ENCODE measurements at places on chromosomes 4 and X.

DNA sequence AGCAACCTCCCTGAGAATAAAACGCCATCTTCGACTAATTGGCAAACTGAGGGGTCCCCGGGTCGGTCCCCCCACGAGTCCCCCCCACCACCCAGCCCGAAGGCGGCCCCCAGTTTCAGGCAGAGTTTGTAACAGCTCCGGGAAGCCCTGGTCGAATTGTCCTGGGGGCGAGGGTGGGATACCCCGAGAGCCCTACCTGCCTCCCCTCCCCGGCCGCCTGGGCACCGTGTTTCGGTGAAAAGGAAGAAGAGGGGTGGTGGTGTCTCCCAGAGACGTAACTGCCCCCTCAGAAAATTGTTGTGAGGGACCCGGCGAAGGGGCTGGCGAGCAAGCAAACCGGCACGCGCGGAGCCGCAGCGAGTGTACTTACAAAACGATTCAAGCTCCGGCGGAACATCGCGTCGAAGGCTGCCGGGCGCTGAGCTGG lies 1.2 kb downstream of the ATP11C start:
- DNase-seq: no peak

- peak; percentile 54 for DNase-seq
Measured at GRCh38 chrX:65688403-65688871, 21.0 kb downstream of the MSN start.

GRCh38 chr4:42638321-42638720 lies 18.6 kb downstream of the ATP8A1 start:
- DNase-seq: no peak

DNA sequence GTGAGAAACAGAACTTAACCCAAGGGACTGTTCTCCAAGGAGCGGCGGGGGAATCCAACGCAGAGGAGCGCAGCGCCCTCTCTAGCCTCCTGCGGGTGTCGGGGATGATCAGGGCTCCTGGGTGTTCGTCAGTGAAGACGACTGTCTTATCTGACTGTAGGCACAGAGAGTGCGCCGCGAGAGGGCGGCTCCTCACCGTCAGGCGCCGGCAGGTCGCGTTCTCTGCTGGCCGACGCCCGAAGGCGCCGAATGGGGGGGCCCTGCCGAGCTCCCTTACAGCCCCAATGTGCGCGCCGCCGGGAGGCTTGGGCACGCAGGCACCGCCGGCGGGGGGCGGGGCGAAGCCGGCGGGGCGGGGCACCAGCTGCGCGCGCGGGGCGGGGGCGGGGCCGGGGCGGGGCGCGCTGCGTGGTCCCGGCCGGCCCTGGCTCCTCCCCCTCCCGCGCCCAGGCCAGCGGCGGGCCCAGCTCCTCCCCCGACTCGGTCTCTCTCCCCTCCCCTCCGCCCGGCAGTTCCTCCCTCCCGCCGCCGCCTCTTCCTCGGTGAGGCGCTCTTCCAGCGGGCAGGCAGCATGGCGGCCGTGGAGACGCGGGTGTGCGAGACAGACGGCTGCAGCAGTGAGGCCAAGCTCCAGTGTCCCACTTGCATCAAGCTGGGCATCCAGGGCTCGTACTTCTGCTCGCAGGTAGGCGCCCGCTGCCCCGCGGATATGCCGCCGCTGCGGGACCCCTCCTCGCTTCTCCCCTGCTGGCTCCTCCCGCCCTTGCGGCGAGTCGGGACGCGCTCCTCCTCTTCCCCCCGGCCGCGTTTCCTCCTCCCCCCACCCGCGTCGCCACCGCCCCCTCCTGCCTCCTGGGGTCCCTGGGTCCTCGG lies at the start of gene METAP1:
Gene METAP1, plus strand, starts transcription at position 539 of the 873 bp plus-strand sequence. Its CDS starts 33 bp downstream, at position 572.
- peak; percentile 98 for DNase-seq

DNA sequence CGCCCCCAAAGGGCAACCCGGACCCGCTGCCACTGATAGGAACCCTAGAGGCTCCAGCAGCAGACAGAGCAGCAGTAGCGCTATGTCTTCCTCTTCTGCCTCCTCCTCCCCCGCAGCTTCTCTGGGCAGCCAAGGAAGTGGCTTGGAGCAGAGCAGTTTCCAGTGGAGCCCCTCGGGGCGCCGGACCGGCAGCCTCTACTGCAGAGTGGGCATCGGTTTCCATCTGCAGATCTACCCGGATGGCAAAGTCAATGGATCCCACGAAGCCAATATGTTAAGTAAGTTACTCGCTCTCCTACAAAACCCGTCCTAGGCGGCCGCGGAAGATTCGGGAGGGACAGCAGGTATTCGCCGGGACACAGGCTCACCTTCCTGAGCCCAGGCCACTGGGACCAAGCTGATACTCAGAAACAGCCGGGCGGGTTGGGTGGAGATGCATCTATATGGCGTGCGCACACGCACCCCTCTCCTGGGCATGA lies 477 bp downstream of the FGF5 start:
- DNase-seq: peak; percentile 59

- DNase-seq: no peak
Measured at GRCh38 chrX:121103381-121103780, 56.0 kb downstream of the GLUD2 start.

DNA sequence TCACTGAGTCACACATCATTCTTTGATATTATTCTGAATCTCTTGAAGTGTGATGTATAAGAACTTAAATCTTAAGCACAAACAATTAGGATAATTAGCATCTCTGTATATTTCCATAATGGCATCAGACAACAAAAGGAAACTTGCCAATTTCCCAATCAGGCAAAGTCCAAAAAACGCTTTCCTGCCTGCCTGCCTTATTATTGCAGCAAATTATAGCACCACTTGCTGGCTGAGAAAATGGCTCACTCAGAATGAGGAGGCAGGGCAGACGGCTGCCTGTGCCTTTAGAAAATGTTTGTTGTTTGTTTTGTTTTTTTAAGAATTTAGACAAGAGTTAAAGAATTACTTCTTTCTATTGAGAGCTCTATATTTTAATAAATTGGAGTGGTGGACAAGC lies 27.7 kb upstream of the NR3C2 start:
- no peak for DNase-seq

GRCh38 chr4:63524764-63525163 lies 884.5 kb downstream of the TECRL start:
- no peak for DNase-seq

GRCh38 chrX:8927701-8928100 lies 106.2 kb downstream of the FAM9B start:
- DNase-seq: no peak

DNA sequence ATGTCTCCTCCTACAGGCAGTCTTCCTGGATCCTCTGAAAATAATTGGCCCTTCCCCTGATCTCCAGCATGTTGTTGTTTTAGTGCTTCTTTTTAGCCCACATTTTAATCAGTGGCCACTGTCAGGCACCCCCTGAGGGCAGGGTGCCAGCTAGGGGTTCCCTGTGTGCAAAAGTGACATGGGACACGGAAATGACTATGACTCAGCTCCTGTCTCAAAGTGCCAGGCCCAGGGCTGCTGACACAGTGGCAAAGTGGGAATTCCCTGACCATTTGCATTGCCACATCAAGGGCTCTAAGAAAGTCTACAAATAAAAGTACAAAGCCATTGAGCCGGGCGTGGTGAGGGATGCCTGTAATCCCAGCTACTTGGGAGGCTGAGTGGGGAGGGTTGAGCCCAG lies 24.8 kb downstream of the HMX1 start:
- DNase-seq: no peak

GRCh38 chr4:56683455-56683854 lies 2.4 kb upstream of the HOPX start:
- DNase-seq: no peak

GRCh38 chr4:122900314-122900713 lies 22.1 kb downstream of the NUDT6 start:
- no peak for DNase-seq

- DNase-seq: peak; percentile 20
Measured at GRCh38 chrX:100207331-100208024, 202.6 kb downstream of the PCDH19 start.

GRCh38 chr4:104591510-104591911 lies 96.8 kb upstream of the CXXC4 start:
- peak; percentile 87 for DNase-seq

DNA sequence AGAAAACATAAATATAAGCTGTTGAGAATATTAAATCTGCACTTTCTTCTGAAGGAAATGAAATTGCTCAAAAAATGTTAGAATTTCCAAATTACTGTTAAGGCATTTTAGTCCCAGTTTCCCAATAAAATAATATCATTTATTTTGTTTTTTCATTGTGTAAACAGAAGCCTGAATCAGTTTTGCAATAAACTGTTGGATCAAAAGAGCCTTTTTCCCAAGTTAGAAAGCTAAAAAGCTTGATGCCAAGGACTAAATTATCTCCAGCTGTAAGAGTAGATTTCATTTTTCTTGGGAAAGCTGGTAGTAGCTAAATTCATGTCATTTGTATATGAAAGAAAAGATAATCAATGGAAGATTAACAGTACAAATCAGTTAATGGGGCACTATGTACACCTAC lies 95.8 kb downstream of the RNF150 start:
- no peak for DNase-seq

- no peak for DNase-seq
Measured at GRCh38 chr4:1978226-1978625, 30.5 kb downstream of the NELFA start.

DNA sequence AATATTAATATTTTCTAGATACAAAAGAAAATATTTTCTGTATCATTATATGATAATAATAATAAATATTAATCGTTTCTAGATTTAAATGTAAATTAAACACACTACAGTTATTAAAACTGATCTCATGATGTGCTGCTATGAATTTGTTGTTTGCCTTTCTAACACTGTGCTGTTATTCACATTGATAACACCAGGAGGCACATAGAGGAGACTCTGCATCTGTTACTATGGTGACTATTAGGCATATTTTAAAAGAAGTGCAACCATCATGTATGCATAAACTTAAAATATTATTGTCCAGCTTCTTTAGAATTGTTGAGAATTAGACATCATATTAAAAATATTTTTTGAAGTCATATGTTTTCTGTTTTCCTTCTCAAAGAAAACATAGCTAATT lies 11.8 kb upstream of the PDGFC start:
- DNase-seq: no peak

GRCh38 chr4:139916041-139916440 lies 237.9 kb downstream of the MAML3 start:
- DNase-seq: no peak

DNA sequence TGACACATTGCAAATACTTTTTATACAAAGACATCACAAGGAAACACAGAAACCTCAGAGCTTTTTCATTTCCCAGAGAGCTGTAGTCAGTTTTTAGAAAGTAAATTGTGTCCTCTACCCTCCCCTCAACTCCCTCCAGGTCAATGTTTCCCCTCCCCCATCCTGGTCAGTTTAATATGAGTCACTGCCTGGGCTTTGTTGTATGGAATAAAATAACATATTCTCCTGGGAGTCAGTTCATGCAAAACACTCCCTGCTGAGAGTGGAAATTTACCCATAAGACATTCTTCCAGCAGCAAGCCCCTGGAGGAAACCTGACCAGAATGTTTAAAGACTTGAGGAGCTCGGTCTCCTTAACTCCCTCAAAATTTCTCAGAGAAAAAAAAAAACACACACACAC lies 270.1 kb upstream of the LDB2 start:
- DNase-seq: peak; percentile 13

DNA sequence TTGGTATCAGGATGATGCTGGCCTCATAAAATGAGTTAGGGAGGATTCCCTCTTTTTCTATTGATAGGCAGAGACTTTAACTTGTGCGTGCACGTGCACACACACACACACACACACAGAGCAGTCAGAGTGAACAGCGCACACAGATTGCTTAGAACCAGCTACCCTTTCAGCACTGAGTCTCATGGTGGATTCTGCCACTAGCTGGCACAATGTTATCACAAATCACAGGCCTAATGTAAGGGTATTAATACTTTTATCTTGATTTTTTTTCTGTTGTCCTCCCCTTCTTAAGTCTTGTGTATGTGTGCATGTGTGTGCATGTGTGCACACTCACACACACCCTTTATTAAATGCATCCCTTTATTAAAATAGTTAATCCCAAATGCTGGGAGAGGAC lies 53.2 kb downstream of the HADH start:
- DNase-seq: no peak

DNA sequence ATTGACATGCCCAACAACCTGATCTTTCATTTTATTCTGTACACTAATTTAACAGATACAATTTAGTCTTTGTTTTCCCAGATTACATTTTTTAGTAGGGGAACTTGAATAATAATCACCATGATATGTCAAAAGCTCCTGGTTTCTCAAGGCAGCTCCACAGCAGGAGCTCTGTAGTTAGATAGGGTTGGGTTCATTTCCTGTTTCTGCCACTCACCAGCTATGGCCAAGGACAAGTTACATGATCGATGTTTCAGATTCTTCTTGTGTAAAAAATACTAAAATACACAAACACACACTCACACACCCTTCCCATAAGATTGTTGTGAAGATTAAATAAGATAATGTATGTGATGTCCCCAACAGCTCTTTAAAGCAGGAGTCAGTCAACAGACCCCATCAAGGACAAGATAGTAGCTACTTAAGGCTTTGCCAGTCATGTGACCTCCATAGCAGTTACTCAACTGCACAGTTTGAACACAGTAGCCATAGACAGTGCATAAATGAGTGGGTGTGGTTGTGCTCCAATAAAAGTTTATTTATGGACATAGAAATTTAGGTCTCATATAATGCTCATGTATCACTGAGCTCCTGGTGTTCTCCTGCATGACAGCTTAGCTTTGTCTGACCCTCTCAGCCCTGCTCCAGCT lies 18.4 kb downstream of the GUCY1A1 start:
- DNase-seq: peak; percentile 29

DNA sequence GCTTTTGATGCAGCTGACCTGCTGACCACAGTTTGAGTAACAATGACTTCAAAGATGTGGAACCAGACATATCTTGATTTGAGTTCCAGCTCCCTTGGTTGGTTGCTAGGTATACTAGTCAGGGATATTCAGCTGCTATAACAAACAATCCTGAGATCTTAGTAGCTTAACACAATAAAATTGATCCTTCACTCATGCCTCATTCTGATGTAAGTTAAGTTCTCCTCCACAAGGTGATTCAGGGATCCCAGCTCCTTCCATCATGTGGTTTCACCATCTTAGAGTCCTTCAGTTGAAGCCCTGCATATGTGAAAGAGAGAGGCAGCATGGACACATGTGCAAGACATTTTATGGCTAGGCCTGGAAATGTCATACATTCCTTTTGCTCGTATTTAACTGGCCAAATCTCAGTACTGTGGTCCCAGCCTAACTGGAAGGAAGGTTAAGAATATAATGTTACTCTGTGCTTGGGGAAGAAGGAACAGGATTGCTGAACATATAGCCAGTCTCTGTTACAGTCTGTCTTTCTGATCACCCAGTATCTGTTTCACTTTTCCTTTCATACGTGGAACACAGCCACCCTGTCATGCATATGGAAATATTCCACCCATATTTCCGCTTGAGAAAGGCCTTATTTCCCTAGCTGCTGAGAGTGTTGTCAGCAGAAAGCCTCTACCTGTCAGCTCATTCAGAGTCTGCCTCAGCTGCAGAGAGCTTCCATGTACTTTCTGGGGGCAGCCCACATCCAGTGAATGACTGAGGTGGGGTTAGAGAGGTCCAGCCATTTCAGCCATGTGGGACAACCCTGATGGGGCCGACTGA lies 7.1 kb downstream of the SMIM9 start:
- DNase-seq: peak; percentile 51

DNA sequence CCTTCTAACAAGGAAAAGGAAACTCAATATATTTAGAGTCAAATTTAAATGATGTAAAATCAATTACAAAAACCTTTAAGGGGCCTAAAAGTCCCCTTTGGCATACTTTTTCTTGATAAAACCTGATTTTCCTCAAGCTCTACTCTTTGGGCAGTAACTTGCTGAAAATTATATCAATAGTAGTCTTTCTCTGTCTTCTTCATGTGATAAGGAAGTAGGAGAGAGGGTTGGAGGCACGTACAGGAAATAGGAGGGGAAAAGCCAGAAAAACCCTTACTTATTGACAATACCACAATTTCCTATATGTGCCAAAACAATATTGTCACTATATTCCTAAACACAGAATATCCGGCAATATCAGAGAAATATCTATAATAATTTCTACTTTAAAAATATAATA lies 9.6 kb downstream of the RHOH start:
- peak; percentile 65 for DNase-seq

Data from OCI-M1 (cell line).